ENCODE measurements at places on chromosomes 16 and 17. TPM values are rescaled to one million over a fixed set of nuclear protein-coding genes. Genes with fewer than 3 reads are reported as not detected.

KRTAP4-9 gene
- not detected for total RNA-seq

TPSG1 gene
- not detected for total RNA-seq

BBS2 gene
- 37.5 TPM for total RNA-seq

MYH13 gene
- total RNA-seq, result not detected

GPR142 gene
- total RNA-seq, result 0.10 TPM

Measured in glomerular endothelial cell (primary cell).